NCI-H2029 treated with DMSO at 0.1 percent for 48 hours (cell line): ENCODE measurements at places on chromosomes 1 and 21.

GRCh38 chr1:50084389-50084788, 24.3 kb upstream of the ELAVL4 start:
- DNase-seq: no peak

DNA sequence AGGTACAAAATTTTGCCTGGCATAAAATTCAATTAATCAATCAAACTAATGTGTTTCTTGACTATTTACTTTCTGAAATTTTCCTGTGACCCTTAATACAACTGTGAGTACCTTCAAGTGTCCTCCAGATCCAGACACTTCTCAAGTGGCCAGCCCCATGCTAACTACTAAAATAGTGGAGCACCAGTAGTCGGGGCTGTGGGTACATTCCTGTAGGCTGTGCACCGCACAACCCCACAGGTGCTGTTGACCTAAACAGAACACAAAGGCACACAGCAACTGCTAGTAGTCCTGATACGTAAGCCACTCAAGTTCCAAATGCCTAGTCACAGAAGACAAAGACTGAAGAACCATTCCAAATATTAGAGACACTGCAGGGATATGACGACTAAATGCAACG, 36.6 kb downstream of the TMEM50B start:
- peak; percentile 92 for DNase-seq

DNA sequence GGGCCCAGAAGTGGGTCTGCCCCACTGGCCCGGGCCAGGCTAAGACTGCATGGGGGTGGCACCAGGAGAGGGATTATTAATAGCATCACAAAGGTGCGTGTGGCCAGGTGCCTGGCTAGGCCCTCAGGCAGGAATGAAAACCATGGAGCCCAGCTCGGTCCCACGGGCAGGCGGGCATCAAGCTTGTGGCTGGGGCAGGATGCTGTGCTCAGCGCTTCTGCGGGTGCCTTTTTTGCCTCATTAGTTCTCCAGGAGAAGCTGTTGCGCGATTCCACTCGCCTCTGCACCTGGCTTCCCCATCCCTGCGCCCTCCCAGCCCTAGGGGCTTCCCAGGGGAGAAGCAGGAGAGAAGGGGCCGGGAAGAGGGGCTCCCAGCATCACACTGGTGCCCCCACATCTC, 39.3 kb downstream of the CITED4 start:
- no peak for DNase-seq

- no peak for DNase-seq
Observed at GRCh38 chr1:159992161-159992560, 38.1 kb upstream of the SLAMF9 start.

DNA sequence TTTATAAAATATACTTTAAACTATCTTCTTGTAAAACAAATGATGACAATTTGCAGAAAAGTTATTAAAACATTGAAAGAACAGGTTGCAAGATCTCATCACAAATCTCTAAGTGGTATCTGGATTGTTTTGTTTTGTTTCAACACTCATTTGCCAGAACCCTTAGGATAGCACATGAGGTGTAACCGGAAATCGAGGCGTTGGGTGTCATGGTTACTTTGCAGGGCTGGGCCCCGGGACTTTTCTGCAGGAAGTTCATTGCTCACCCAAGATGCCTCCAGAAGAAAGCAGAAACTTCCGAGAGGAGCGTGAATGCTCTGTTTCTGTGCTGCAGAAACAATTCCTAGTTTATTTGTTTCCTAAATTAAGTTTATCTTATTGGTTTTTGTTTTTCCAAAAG, 2.5 kb downstream of the DISC1 start:
- DNase-seq: no peak

GRCh38 chr1:93346421-93346993, 800 bp downstream of the DR1 start:
- peak; percentile 62 for DNase-seq

DNA sequence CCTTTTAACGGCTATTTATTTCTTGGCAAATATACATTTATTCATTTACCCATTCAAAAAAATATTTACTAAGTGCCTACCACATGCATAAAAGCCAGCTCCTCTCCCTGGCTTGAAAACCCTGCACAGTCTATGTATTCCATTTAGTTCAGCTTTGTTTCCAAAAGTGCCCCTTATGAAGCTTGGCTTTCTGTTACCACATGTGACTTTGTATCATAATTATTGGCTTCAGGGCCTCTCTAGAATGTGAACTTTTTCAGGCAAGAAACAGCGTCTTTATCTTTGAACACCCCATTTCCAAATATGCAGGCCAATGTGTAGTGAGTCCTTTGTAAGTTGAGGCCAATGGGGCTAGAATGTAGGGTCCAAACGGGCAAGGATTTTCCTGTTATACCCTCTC, 69.4 kb downstream of the CACHD1 start:
- DNase-seq: no peak

- no peak for DNase-seq
Observed at GRCh38 chr1:45004281-45004920, 6.7 kb downstream of the HECTD3 start.

- DNase-seq: no peak
Observed at GRCh38 chr1:150243003-150243402, 7.1 kb upstream of the ANP32E start.

GRCh38 chr21:45286671-45287437, 841 bp downstream of the POFUT2 start:
- no peak for DNase-seq

- no peak for DNase-seq
Observed at GRCh38 chr21:14718951-14719350, 172.8 kb upstream of the SAMSN1 start.

GRCh38 chr1:185016880-185017279, 28.5 kb upstream of the RNF2 start:
- no peak for DNase-seq

DNA sequence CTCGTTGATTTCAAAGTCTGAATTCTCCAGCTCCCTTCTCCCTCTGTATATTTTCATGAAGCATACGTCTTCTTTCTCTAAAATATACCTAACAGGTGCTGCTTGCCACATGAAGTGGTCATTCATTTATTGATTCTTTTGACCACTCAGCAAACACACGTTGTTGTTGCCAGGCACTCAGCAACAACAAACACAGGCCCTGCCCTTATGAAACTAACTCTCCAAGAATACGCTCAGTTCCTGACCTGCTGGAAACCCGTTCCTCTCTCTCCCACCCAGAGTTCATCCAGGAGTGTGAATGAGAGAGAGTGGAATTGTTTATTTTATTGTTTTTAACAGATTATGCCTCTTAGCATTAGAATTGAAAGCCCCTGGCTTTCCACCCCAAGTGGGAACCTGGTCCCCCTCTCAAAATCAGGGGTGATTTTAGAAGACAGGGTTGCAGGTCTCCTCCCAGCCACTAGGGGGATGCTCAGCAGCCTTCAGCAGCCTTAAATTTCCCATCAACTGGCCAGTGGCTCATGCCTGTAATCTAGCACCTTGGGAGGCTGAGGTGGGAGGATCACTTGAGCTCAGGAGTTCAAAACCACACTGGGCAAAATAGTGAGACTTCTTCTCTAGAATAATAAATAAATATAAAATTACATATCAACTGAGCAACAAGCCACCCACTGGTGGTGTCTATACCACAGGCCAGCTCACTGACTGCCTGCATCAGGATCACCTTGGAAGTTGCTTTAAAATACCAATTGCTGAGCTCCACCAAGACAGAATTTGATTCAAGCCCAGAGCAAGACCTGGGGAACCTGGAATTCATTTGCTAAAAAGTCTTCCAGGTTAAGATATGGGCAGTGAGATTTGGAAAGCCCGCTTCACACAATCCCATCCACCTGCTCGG, 181.0 kb upstream of the KLHDC7A start:
- DNase-seq: peak; percentile 75

DNA sequence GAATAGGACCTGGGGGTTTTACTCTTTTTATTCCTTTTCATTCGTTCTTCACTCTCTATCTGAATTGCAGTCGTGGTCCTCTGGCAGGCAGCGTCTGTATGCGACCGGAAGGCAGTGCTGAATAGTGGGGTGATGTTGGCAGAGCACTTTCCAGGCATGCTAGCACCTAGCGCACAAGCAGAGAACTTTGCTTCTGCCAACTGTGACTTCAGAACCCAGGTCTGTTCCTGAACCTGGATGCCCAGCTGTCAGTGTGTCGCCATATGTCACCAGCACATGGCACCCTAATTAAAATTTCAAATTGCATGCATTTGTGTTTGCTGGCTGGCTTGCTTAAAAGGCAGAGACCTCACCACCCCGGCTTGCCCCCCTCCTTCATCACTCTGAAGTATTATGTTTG, 116.2 kb downstream of the NFIA start:
- no peak for DNase-seq

GRCh38 chr1:73452522-73452921, 745.5 kb downstream of the LRRIQ3 start:
- no peak for DNase-seq

DNA sequence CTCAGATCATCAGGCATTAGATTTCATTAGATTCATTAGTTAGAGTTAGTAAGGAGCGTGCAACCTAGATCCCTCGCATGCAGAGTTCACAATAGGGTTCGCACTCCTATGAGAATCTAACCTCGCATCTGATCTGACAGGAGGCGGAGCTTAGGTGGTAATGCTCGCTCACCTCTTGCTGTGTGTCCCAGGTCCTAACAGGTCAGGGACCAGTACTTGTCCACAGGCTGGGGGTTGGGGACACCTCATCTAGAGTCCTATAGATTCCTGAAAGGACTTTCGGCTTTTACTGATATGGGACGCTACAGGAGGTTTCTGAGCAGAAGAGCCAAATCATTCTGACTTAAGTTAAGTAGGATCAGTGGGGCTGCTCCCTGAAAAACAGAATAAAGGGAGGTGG, 91.4 kb downstream of the AKT3 start:
- no peak for DNase-seq

DNA sequence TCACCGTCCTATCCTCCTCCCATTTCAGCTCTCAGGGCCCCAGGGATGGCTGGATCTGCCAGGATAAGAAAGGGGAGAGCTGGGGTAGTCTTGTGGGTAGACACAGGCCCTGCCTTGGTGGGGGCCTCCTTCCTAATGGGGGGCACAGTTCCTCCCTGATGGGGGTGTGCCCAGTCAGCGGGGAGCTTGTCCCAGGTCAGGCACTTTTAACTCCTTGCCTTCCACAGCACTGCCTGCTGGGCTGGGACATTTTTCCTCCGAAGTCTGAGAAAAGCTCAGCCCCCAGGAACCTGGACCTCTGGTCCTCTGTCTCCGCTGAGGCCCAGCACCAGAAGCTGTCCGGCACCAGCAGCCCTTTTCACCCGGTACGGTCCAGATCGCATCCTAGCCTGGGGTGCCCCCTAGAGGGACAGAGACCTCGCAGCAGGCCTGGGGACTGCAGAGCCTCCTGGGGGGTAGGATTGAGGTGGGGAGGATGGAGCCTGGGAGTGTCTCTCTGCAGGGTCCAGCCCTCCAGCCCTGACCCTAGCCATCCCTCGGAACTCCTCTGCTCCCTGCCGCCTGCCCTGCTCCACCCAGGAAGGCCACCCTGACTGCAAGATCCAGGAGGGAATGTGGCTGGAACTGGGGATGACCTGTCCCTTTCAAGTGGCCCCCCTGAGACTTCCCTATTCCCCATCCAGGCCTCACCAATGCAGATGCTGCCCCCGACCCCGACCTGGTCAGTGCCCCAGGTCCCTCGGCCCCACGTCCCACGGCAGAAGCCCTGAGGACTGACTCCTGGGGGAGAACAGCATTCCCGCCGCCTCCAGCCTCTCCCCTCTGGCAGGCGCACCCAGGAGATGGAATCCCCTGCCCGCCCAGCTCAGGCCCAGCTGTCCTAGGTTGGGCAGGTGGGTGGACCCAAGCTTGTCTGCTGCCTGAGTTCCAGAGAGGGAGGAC, 12.0 kb downstream of the MIIP start:
- DNase-seq: no peak

- no peak for DNase-seq
Observed at GRCh38 chr1:33957854-33958253, 94.0 kb downstream of the HMGB4 start.

GRCh38 chr1:212596798-212597197, 11.8 kb upstream of the ATF3 start:
- DNase-seq: no peak

- no peak for DNase-seq
Observed at GRCh38 chr1:16120407-16120806, 35.5 kb downstream of the EPHA2 start.

DNA sequence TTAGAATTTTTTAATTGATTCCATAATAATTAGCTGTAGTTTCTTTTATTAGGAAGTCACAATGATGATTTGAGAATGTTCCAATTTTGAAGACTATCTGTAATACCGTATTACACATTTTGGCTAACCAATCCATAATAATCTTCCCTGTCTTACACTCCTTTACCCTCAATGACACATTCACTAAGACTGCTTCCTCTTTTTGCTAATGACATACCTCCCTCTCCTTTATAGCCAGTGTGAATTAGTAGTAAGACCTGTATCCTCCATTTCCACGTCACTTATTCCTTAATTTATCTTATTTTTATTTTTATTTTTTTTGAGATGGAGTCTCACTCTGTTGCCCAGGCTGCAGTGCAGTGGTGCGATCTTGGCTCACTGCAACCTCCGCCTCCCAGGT, 10.1 kb downstream of the KDM1A start:
- DNase-seq: no peak

GRCh38 chr1:224635356-224635755, 19.2 kb downstream of the CNIH3 start:
- DNase-seq: no peak

- no peak for DNase-seq
Observed at GRCh38 chr1:236281198-236281653, 532 bp downstream of the ERO1B start.

DNA sequence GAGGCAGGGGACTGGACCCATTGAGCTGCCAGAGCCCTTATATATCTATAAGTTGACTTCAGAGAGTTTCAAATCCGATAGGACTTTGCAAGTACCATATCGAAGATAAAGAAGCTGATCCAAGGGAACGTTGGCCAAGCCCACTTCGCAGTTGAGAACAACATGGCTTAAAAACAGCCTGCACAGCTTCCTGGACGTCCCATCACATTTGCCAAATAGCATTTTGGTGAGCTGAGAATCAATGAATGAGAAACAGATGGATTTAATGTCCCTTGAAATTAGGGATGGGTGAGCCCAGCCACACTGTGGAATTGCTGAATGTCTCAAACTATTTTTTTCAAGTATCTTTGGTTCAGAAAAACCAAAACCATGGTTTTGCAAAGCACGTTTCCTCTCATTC, 64.8 kb downstream of the KCNJ15 start:
- DNase-seq: no peak

DNA sequence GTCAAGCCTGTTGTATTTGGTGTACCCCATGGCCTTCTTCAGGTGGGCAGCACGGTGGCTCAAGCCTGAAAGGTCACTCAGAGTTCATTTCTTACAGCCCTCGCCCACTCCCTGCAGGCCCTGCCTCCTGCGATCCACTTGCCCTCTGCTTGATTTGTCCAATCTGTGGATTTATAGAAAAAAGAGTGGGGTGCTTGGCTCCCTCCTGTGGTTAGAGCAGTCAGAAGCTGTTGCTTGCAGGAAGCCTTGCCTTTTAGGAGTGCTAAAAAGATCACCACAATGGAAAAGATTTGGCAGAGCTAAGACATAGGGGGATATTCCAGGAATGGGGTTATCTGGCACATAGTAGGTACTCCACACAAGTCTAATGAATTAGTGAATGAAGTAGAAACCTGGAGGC, 108.0 kb upstream of the TRABD2B start:
- DNase-seq: no peak
